Activated CD4-positive, alpha-beta T cell treated with anti-CD3 and anti-CD28 coated beads for 4 hours (primary cell): ENCODE measurements at places on chromosomes 4 and X.

DNA sequence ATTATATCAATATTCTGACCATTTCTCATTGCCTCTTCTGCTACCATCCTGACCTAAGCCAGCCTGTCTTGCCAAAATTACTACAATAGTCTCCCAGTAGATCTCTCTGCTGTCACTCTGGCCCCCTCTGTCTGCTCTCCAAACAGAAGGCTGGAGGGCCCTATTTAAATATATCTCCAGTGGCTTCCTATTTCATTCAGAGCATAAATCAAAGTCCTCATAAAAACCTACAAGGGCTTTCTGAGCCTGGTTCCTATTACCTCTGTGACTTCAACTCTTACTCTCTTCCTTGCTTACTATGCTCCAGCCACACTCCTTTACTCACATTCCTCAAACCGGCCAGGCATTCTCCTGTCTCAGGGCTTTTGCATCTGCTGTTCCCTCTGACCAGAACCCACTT lies 19.0 kb downstream of the IGSF1 start:
- no peak for DNase-seq

GRCh38 chr4:77127215-77127614 lies 29.8 kb upstream of the CCNG2 start:
- DNase-seq = no peak

- DNase-seq = peak; percentile 24
Measured at GRCh38 chrX:136162827-136163570, 15.7 kb downstream of the FHL1 start.

DNA sequence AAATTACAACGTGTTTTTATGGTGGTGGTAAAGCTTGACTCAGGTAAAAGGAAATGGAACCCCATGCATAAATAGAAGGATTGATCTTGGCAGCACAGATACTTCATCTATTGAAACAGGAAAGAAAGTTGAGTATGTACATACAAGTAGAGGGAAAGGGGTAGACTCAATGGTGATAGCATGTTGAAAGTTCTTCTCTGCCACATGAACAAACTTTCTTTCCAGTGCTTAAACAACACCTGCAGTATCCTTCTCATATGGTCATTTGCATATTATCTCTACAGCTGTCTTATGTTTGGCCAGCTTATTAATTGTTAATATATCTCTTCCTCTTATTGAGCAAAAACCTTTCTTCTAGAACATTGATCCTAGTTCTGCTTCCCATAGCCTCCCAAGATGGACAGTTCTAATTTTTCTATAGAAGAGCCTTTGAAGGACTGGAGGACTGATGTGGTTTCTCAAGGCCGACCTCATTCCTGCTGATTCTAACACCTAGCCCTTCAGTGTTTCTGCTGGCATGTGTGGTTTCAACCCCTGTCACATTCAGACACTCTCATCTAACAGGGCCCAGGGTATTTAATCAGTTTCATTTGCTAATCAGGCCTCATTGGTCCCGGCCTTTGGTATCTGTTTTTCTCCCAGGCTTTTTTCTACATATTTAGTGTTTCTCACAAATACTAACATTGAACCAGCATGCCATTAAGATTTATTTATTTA lies 108.1 kb upstream of the SPRY1 start:
- no peak for DNase-seq

DNA sequence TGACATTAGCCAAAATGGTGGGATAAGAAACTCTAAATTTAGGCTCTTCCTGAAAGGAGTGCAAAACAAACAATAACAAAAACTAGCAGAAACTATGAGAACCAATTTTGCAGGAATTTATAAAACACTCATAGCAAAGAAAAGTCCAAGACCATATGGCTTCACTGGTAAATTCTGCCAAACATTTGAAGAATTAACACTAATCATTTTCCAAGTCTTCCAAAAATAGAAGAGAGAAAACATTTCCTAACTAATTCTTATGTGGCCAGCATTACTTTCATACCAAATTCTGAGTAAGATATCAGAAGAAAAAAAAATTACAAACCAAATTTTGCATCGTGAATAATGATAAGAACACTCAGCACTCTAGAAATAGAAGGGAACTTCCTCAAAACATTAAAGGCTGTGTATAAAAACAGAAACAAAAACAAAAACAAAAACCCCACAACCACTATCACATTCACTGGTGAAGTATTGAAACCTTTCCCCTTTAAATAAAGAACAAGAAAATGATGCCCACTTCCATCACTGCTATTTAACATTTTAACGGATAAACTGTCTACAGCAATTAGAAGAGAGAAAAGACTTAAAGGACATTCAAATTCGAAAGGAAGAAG lies 524.3 kb upstream of the GALNTL6 start:
- DNase-seq = no peak

- DNase-seq = no peak
Measured at GRCh38 chr4:170990989-170991589, 822.1 kb upstream of the GALNTL6 start.

- DNase-seq = no peak
Measured at GRCh38 chr4:113322736-113323135, 273.3 kb downstream of the ANK2 start.

DNA sequence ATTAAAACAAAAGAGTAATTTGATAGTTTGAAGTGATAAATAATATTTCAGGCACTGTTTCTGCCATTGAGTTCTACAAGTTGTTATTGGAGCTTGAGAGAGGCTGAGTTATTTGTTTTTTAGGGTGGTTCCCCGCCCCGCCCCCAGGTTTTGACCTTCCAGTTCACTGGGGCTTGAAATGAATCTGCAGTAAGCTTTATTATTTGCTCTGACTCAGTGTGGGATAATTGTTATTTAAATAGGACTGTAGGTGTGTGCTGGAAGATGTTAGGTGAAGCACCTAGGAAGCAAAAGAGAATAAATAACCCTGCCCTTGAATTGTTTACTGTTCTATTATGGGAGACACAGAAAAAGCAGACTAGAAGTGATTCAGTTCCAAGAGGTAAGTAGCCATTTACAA lies 81.2 kb upstream of the KCNIP4 start:
- DNase-seq = no peak

DNA sequence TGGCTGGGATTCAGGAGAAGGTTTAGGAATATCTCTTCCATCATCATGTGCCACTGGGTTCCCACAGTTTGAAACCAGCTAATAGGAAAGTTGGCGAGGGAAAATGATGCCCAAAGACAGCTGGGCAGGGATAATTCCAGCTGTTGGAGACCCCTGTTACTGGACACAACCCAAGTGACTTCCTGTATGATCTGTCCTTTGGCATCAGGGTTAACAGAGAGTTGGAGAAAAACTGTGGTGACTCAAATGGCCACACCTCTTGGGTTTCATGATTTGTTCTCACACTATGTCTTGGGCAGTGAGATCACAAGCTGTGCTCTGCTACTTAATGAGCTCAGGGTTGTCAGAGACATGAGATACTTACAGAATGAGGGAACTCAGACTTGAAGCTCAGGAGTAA lies 3.8 kb downstream of the FGF16 start:
- no peak for DNase-seq

GRCh38 chr4:71231129-71232055 lies 107.4 kb upstream of the SLC4A4 start:
- DNase-seq = no peak

DNA sequence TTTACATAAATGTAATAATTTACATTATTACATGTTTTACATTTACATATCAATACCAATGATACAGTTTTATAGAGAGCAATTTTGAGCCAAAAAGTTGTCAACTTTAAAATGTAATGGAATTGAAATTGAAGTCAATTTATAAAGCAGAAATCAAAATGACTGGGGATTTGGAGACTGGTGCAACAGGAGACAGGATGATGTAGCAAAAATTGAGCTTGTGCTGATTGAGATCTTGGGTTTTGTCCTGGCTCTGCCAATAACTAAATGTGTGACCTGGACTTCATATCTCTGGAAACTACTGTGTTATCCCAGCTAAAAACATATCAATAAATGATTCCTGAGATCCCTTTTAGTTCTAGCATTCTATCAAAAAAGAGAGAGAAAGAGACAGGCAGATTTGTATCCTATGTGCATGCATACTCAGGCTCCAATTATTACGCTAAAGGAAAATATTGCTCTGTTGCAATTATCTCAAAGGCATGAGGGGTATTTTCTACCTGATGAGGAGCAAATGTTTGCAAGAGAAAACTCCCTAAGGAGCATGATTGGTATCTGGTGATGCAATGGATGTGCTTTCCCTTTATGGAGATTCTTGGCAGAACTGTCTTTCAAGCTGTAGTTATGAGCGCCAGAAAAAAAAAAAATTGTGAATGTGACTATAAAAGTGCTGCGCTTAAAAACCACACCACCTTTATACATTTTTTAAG lies 14.7 kb downstream of the EXOC1L start:
- DNase-seq = no peak

GRCh38 chr4:100049872-100050271 lies 99.8 kb upstream of the H2AZ1 start:
- no peak for DNase-seq

GRCh38 chr4:60344908-60345307 lies 855.2 kb upstream of the ADGRL3 start:
- no peak for DNase-seq

DNA sequence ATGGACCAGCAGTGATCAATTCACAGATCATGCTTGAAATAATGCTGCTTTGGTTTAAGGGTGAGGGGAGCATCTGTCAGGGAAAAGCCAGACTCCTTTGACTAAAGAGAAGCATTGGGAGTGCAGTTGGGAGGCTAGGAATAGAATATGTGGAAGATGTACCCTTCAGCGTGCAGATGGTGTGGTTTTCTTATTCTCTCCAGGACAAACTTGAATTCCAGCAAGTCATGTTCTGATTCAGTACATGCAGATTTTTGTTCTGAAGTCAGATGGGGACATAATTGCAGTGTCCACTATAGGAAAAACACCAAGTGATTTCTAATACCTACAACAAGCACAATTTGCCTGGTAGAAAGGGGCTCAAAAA lies 99.0 kb upstream of the LIMCH1 start:
- no peak for DNase-seq

DNA sequence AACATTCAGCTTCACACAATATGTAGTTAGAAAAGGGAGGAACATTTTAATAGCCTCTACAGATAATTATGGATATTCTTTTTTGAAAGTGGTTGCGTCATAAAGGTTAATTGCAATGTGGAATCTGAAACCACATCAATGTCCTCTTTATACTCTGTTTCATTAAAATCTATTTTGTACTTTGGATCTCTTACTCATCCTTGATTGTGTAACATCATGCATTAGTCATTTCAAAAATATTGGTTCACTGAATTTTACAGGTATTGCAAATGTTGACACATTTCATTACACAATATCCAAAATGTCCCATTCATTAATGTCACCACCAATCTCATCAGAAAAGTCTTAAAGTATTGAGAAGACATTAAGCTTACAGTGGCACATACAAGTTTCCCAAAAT lies 62.7 kb upstream of the USP9X start:
- DNase-seq = no peak

- no peak for DNase-seq
Measured at GRCh38 chr4:188113156-188113555, 3.8 kb upstream of the TRIML2 start.

DNA sequence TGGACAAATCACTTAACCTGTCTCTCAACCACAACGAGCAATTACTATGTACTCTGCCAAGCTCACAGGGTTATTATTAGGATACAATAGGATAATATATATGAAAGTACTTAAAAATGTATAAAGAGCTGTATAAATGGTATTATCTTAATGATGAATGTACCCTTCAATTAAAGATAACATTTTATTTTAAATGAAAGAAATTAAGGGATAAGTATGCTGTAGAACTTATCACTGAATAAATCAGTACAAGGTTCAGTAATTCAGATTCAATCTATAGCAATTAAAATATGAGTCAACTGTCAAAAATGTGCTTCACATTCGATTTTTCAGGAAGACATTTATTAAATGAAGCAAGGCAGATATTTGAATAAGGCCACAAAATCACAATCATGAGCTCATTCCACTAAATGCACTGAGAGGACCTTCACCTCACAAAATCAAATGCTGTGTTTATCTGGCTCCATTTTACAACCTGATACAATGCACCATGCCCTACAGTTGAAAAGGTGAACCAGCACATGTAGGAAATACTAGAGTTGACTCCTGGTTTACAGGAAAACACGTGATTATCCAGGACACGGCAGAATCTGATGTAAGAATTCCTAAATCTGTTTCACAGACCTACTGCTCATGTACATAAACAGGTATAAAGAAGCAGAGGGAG lies 4.4 kb downstream of the LRCH2 start:
- DNase-seq = no peak

GRCh38 chrX:87896057-87896456 lies 378.5 kb downstream of the KLHL4 start:
- DNase-seq = no peak

DNA sequence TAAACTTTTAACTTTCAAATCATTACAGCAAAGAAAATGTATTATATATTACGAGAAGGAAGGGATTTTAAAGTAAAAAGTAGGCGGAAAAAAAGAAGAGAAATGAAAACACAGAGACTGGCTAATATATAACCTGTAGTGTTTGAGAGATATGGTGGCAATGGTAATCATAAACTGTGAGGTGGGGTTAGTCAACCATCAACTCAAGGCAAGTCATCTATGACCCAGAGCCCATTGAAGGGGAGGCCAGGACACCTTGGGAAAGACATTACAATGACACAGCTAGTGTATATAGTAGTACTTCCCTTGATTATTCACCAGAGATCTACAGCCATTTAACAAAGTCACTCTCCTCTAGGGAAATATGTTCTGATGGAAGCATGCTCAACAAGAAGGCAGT lies 423.9 kb upstream of the PITX2 start:
- DNase-seq = no peak

DNA sequence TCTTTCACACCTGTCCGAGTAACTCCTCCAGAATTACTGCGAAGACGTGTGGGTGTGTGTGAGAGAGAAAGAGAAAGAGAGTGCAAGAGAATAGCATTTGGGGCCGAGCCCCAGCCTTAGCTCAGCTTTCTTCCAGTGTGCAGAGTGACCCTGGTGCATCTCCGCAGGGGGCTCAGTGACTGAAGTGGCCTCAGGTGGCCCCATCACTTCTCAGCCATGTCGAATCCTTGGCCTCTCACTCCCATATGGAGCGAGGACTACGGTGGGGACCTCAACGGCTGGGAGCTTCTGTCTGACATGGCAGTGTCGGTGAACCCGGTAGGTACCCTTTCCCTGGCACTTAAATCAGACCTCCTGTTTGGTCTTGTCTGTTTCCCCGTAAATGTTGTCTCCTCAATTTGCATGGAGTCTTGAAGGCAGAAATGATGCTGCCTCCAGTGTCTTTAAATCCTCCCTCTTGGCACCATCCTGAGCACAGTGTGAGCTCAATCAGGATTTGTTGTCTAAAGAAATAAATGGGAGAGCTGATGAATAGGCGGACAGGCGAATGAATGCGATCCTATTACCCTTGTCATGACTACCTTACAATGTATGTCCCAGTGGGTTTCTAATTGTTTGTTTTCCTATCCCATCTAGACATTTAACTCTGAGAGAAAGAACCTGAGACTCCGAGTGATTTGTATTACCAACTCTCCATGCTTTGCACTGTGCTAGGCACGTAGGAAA lies 305.9 kb downstream of the AFF2 start:
- DNase-seq = no peak

- DNase-seq = no peak
Measured at GRCh38 chrX:79107891-79108718, 36.4 kb upstream of the GPR174 start.

- no peak for DNase-seq
Measured at GRCh38 chr4:11428231-11428898, at the start of gene HS3ST1. Gene HS3ST1, minus strand, starts transcription at chr4:11428894. Its CDS starts 28,889 bp downstream, at chr4:11400005.
